NCI-H1048 (cell line): ENCODE measurements at places on chromosomes 5 and 9.

GRCh38 chr5:36273809-36274526 lies 27.7 kb downstream of the RANBP3L start:
- no peak for DNase-seq

GRCh38 chr5:6218116-6218515 lies 160.2 kb downstream of the MED10 start:
- DNase-seq, result no peak

- no peak for DNase-seq
Observed at GRCh38 chr9:116550696-116551436, 136.2 kb upstream of the TRIM32 start.

DNA sequence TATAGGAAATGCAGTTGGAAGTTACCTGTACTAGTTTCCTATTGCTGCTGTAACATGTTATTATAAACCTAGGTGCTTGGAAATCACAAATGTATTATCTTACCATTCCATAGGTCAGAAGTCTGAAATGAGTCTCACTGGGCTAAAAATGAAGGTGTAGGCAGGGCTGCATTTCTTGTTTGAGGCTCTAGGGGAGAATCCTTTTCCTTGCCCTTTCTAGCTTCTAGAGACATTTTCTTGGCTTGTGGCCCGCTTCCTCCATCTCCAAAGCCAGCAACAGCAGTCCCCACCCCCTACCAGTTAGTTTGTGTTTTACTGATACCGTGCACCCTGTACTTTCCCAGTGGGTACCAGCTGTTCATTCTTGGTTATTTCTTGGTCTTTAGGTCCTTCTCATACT lies 153.3 kb downstream of the SLF1 start:
- no peak for DNase-seq

DNA sequence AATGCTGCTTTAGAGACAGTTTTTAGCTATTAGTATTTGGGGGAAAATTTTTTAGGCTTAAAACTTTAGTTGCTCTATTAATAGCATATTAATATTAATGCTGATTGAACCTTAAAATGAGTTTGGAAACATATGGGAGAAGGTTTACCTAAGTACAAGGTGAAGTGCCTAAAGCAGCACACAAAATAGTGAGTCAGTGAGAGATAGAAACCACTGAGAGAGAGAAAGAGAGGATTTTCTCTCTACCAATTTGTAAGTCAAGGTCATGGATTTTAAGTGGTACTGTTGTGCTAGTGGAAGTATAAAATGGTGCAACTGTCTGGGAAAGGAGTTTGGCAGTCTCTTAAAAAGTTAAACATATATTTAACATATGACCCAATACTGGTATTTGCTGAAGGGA lies 64.9 kb downstream of the MARCHF3 start:
- DNase-seq, result no peak

DNA sequence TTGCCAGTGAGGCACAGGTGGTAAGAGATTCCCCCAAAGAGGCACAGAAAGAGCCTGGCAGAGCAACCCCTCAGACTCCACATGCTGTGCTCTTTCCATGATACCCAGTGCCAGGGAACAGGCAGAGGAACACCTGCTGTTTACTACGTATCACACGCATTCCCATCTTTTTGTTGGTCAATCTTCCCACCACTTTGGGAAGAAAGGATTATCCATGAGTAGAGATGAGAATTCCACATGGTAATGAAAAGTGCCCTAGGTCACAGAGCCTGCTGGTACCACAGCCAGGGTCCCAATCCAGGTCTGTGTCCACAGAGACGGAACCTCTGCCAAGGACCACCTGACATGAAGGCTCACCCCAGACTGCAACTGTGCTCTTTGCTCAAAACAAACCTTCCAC lies 86.6 kb downstream of the LHFPL2 start:
- no peak for DNase-seq

DNA sequence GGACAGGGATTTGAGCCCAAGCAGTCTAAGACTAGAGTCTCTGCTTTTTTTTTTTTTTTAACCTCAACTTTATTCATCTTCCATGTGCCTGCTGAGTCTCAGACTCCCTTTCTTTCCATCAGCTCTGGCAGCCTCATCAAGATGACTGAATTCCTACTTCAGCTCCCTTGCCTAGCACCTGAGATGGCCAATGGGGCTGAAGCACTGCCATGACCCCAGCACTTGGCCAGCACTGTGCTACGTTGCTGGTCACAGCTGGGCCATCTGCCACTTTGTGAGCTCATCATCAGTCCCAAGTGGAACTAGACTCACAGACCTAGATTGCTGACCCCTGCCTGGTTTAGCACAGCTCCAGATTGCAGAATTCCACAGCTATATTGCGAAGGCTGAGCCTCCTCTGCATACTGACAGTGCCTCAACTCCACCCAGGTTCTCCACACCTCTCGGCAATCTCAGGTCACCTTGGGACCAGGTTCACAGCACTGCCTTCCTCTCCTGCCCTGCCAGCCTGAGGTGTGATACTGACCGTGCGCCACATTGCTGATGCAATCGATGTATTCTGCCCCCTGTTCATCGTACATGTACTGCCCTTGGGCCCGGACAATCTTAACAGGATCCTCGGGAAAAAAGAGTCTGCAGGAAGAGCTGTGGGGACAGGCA lies 1.6 kb downstream of the PHYKPL start:
- no peak for DNase-seq

GRCh38 chr5:159458217-159458711 lies 128.0 kb upstream of the IL12B start:
- DNase-seq, result no peak

- no peak for DNase-seq
Observed at GRCh38 chr9:116605904-116606341, 81.2 kb upstream of the TRIM32 start.

DNA sequence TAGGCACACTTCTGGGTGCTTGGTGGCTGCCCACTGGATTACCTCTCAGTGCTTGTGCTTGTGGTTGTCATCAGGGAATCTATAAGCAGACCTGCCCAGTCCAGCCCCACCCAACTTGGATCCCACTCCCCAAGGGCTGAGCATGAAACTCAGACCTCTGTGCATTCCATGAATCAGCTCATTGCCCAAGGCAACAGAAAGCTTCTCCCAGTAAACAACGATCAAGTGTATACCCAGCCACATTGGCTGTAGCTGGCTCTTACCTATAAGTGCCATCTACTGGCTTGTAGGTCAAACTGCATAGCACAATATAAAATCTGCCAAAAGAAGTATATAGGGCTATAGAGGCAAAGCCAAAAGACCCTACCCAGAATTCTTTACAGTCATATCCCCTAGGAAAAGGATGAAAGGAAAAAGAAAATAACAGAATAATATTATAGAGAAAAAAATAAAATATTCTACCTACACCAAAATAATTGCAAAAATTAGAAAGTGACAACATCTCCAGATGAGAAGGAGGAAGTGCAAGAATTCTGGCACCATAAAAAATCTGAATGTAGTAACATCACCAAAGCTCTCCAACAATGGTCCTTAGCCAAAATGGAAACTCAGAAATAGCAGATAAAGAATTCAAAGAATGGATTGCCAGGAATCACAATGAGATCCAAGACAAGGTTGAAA lies 321.0 kb upstream of the TRPC7 start:
- DNase-seq, result no peak

GRCh38 chr5:43061352-43062075 lies 21.4 kb upstream of the ANXA2R start:
- no peak for DNase-seq

DNA sequence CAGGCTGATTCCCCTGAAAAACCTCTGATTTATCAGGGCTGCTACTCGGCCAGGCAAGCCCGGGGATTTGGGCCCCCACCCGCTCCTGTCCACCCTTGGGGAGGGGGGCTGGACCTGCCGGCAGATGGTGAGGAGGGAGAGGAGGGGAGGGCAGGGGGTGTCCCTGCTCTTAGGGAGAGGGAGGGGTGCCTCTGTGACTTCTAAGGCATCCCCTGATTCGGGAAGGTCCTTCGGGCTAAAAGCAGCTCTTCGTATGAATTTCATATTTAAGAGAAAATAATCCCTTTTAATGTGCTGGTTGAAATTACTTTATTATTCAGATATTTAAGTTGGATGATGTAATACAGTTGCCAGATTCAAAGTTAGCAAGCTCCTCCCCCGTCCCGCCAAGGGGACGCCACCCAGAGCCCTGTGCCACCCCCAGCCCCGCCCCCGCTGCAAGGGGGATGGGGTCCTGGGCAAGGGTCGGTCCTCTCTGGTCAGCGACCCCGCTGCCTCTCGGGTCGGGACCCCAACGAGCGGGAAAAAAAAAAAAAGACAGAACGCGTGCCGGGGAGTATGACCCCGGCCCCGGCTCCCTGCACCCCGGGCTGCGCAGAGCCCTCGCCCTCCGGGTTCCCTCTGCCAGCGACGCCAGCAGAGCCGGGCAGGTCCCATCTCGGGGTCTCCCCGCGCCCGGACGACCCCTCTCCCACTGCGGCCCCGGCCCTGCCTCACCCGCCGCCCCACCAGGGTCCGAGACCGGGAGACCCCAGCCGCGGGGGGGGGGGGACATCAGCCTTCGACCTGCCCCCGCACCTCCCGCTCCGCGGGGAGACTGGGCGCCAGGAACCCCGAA lies 12.4 kb downstream of the LHX3 start:
- no peak for DNase-seq

GRCh38 chr5:173240091-173241050 lies 5.4 kb upstream of the NKX2-5 start:
- no peak for DNase-seq

DNA sequence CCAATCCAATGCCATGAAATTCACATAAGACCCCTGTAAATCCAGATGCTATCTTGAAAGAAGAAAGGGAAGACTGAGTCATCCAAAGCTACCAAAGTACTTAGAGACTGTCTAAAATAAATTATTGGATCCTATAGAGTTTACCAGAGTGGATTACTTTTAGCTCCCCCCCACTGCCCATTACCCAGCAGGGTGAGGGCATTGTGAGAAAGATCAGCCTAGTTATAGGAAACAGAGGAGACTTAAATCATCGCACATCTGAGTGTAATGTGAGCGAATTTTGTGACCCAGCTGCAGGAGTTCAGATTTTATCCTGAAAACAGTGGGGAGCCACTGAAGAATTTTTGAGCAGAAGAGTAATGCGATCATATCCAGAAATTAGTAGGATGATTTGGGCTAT lies 1.6 kb upstream of the ENHO start:
- no peak for DNase-seq

- DNase-seq, result no peak
Observed at GRCh38 chr5:178339272-178339671, 106.7 kb upstream of the PHYKPL start.

DNA sequence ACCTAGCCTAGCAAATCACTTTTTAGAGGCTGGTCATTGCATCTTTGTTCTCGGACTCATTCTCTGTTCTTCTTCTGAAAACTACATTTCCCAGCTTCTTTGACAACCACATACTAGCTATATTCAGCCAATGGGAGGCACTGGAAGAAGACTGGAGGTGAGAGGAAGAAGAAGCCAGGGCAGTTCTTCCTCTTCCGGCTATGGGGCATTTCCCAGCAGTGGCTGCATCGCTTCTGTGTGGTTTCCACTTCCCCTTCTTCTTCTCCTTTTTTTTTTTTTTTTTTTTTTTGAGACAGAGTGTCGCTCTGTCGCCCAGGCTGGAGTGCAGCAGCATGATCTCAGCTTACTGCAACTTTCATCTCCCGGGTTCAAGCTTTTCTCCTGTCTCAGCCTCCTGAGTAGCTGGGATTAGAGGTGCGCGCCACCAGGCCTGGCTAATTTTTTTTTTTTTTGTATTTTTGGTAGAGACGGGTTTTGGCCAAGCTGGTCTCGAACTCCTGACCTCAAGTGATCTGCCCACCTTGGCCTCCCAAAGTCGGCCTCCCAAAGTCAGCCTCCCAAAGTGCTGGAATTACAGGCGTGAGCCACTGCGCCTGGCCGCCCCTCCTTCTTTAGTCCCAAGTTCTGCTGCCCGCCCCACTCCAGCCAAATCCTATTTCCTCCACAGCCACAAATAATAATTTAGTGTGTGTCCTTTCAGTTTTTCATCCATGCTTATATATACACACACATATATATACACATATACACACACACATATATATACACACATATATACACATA lies 6.9 kb upstream of the UBAP1 start:
- DNase-seq, result no peak

- no peak for DNase-seq
Observed at GRCh38 chr5:158419186-158419585, 560.2 kb upstream of the CLINT1 start.

GRCh38 chr9:21155501-21155900 lies 11.0 kb downstream of the IFNA21 start:
- no peak for DNase-seq
